WTC11 (cell line): ENCODE measurements at places on chromosomes 16 and 17.

- DNase-seq = no peak
These were observed 36.9 kb downstream of the SNTB2 start for GRCh38 chr16:69223882-69224281.

- DNase-seq = no peak
These were observed 88.6 kb downstream of the AMFR start for GRCh38 chr16:56336711-56337110.

- no peak for DNase-seq
These were observed 3.8 kb downstream of the ERCC4 start for GRCh38 chr16:13923703-13924298.

GRCh38 chr16:11609474-11610120 lies 22.9 kb upstream of the LITAF start:
- DNase-seq = no peak

DNA sequence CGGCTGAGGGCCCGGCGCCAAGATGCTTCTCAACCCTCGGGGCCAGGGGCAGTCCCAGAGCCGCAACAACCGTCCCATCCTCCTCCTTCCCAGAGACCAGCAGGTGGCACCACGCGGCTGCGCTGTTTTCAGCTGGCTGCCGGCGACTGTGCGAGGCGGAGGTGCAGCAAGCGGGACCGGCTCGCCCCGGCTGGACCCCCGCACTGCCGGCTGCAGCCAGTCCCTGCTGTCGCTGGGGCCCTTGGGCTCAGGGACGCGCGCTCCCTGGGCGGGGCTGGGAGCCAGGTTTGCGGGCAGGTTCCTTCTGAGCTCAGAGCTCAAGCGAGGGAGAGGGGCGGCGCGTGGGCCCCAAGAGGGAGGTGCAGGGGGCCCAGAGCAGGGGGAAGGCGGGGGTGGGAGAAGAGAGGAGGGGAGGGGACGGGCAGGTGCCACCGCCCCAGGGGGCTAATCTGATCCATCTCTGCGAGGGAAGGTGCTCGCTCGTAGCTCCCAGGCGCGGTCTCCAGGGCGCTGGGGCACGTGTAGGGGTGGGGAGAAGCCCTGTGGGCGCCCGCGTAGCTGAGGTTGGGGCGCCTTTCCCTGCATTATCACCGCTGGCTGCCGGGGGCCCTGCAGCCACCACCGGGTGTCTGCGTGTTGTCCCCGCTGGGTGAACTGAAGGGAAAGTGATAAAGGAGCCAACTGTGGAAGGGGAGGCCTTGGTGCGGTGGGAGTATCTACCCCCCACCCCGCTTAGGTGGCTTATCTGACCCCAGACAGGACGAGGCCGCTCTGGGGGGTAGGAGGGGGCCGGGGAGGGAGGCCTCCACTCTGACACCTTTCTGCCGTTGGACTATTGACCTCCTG lies 24.2 kb downstream of the STAT5A start:
- peak; percentile 93 for DNase-seq

GRCh38 chr17:78176548-78177025 lies 8.2 kb downstream of the SYNGR2 start:
- peak; percentile 82 for DNase-seq

DNA sequence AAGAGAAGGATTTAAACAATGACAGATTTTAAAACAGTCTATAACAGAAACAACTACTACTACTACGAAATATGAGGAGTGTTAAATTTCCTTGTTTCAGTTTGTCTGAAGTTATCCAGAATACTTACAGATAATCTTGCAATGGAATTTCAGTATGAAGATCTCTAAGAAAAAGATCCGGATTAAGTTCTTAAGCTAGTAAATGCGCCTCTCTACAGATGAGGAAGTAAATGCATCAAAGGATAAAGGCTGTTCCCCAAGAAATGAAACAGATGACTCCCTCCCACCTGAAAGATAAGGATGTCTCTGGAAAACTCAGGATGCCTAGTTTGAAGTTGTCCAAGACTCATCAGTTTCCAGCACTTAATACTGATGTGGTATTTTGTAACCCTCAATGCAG lies 105.1 kb downstream of the PARN start:
- no peak for DNase-seq

DNA sequence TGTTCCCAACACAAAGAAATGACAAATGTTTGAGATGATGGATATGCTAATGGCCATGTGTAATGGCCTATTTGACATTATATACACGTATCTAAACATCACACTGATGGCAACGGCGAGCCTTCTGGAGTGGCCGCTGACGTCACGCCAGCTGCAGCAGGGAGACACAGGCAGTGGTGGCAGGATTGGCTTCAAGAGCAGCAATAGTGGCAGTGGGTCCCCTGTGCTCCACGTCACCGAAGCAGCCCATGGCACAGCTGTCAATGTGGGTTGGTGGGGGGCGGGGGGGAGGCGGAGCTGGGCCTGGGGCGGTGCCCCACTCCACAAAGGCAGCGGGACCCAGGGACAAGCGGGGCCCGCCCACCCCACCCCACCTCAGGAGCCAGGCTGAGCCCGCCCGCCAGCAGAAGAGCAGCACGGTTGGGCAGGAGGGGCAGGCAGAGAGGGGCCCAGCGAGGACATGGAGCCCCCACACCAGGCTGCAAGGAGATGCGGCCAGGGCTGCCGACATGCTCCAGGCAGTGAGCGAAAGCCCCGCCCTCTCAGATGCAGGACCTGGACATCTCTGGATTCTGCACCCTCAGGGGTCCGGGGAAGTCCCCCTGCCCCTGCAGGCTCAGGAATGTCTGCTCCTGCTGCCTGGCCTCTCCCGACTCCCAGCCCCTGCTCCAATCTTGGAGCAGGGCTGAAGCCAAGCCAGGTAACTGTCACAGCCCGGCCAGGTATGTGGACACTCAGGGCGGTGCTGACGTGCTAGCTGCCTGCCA lies 64.6 kb downstream of the USP32 start:
- DNase-seq = peak; percentile 70

DNA sequence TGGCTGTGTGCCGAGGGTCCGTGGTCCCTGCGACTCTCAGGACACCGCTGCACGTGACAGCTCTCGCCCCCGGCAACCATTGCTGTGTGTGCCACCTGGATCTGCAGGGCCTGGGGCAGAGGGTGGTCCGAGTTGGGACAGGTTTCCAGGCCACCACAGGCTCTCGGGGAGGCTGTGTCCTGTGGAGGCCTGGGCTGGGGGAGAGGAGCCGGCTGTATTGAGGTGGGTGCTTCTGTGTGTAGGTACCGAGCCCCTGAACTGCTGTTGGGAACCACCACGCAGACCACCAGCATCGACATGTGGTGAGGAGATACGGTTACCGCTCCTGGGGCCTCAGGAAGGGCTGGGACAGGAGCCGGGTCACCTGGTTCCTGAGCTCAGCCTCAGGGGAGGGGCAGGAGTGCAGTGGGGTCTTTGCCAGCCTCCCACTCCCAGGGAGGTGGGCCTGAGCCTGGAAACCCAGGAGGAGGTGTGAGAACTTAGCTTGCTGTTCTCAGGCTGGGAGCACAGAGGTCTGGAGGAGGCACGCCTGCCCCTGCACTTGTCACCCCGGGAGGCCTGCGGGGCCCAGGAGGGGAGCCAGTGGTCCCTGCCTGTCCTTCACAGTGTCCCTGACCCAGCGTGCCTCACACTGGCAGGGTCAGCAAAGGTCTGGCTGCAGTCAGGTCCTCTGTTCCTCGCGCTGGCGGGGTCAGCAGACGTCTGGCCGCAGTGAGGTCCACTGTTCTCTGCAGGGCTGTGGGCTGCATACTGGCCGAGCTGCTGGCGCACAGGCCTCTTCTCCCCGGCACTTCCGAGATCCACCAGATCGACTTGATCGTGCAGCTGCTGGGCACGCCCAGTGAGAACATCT lies 7.3 kb downstream of the SPATA2L start:
- DNase-seq = no peak

DNA sequence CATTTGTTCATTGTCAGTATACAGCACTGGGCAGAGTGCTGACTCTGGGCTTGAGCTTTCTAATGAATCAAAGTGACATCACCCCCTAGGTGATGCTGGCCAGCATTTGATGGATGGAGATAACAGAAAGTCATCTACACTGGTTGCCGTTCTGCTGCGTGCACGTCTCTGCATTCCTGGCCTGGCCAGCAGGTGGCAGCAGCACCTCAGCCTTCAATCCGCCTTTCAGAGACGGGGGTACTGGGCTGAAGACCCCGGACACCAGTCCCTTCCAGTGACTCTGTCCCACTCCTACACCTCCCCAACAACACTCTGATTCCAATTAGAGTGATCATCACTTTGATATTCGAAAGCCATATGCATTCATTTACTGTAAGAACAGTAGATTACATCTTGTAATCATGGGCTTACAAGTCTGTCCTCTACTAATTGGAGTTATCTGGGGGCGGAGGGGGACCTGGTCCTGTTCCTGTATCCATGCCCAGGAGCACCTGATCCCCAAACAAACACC lies 6.0 kb downstream of the CPSF4L start:
- peak; percentile 87 for DNase-seq

GRCh38 chr17:42098730-42099399 lies 592 bp upstream of the ZNF385C start:
- no peak for DNase-seq

DNA sequence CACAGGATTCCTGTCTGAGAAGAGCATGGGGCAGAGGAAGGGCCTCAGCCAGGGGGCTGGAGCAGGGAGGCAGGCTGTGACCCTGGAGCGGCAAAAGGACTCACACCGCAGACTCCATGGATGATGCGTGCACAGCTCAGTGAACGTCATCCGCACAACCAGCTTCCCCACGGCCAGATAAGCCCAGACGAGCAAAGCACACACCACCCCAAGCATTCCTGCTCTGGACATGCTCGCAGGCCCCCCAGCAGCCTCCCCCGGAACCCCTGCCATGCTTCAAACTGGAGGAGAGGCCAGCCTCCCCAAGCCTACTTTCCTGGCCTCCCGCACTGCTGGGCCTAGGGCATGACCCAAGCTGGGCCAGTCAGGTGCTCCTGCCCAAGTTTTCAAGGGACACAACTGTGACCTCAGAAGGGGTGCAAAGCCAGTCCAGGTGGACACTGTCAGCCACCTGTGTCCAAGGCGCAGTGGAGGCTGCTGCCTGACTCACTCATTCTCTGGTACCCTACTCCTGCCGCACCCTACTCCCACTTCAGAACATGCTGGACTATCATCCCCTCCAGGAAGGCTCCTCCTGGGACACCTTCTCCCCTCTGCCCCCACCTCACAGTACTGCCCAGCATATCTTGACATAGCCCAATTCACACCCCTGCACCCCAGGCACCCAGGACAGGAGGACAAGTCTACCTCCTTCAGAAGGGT lies 4.8 kb downstream of the BCAR1 start:
- DNase-seq = no peak

- no peak for DNase-seq
These were observed 2.2 kb downstream of the LDHD start for GRCh38 chr16:75114179-75114945.

GRCh38 chr17:4204190-4204589 lies 59.6 kb downstream of the ANKFY1 start:
- no peak for DNase-seq

GRCh38 chr16:88511906-88512305 lies 58.3 kb upstream of the ZC3H18 start:
- DNase-seq = no peak
